Stimulated activated naive CD4-positive, alpha-beta T cell (primary cell): ENCODE measurements at places on chromosomes 16 and 17.

- no peak for DNase-seq
Observed at GRCh38 chr16:75801307-75801706, 75.0 kb upstream of the CPHXL start.

DNA sequence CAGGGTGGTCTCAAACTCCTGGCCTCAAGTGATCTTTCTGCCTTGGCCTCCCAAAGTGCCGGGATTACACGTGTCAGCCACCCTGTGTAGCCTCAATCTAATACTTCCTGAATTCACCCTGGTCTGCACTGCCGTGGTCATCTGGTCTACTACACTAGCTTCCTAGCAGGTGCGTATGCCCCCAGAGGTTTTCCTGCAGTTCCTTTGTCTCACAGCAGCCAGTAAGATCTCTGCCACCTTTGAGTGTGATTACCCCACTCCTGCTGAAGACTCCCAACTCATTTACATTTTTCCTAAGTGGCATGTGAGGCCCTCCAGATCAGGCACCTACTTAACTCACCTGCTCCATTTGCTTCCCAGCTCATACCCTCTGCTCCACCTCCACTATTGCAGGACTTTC lies 5.1 kb upstream of the DDX19A start:
- DNase-seq: no peak

DNA sequence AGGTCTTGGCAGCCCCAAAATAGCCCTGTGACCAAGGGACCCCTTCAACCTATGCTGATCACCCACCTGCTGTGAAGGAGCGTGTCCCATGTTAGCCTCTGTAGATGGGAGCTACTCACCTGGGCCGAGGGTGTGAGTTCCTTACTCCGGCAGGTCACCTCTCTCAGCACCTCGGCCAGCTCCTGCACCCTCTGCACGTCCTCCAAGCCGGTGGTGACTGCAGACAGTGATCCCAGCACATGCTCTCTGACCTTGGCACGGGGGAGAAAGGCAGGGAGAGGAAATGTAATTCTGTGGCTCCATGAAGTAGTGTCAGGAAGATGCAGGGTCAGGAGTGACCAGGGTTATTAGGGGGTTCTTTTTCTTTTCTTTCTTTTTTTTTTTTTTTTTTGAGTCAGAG lies 67.7 kb upstream of the BCO1 start:
- no peak for DNase-seq

- DNase-seq: no peak
Observed at GRCh38 chr17:9213303-9213640, 192.0 kb downstream of the NTN1 start.
